Caudate nucleus (tissue), 63 donors: ENCODE measurements at places on chromosomes 2 and 18.

- no peak for DNase-seq
Observed at GRCh38 chr2:207251573-207252192, 85.9 kb upstream of the KLF7 start.

- no peak for DNase-seq
Observed at GRCh38 chr18:46711444-46711863, 45.4 kb downstream of the ST8SIA5 start.

DNA sequence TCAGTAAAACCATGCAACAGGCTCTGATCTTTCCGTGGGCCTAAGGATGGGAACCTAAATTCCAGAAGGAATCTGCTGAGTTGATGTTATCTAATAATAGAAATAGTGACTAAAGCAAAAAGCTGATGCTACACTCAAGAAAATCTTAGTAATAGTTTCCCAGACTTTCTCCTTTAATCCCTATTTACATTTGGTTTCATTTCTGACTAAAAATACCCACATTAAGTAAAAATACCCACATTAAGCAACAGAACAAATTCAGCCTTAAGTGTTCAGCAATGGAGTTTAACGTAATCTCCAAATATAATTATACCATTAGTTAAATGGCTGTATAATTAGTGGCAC lies 50.3 kb downstream of the CCBE1 start:
- DNase-seq = no peak

DNA sequence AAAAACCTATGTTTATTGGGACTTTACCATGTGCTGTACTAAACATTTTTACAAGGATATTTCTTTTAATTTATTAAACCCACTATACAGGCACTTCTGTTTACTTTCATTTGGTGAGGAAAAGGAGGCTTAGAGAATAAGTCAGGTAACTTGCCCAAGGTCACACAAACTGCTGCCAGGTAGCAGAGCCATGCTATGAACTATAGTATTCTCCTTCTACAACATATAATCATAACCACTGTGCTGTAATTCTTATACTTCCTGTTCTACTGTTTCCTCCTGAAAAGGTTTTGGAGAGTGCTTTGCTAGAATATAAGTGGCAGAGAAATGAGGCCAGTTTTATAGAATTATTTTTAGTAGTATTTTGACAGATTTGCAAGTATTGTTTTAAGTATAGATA lies 29.5 kb downstream of the SLC39A10 start:
- DNase-seq = no peak

GRCh38 chr2:99496021-99496420 lies 6.2 kb upstream of the REV1 start:
- DNase-seq = no peak

- DNase-seq = no peak
Observed at GRCh38 chr18:39396168-39396567, 1830.6 kb upstream of the CELF4 start.

- DNase-seq = no peak
Observed at GRCh38 chr2:38440655-38441054, 63.6 kb upstream of the ATL2 start.

- DNase-seq = no peak
Observed at GRCh38 chr18:47754311-47755101, 176.0 kb downstream of the SMAD2 start.

- DNase-seq = no peak
Observed at GRCh38 chr18:79881695-79882094, 69.8 kb downstream of the SLC66A2 start.

GRCh38 chr2:190190507-190191162 lies 128.1 kb upstream of the MSTN start:
- DNase-seq = no peak

DNA sequence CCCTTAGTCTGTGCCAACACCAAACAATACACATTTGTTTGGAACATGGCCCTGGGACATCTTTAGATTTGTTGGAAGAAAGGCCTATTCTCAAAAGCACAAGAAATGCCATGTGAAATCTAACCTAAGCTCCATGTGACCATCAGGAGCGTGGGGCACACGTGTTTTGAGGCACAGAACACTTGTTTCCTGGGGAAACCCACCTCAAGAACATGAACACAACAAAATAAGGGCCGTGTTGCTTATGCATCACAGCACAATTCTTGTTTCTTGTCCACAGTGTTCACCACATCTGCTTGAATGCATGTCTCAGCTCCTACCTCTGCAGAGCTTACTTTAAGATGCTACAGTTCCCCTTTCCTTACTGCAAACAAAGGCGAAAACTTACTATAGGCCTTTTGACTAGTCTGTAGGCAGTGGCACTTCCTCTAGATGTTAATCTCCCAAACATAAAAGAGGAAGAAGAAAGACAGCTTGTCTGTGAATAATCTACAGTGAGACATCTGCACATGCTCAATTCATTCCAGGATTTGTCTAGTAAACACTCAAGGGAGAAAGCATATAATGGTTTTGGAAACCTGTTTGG lies 165.0 kb downstream of the ANKRD44 start:
- no peak for DNase-seq

DNA sequence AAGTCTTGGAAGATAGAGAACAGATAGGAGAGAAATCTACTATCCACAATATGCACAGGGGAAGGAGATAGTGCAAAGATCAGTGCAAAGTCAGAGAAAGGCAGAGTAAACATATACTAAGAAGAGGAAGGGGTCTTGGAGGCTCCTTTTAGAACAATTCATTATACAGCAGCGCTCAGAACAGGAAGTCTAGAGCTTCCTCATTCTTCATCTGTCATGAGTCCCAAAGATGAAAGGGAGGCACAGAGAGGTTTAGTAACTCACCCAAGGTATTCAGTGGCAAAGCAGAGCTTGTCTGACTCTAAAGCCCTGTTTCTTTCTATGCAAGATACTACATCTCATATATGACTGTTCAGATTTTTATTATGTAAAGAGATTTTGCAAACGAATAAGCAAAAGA lies 1.4 kb downstream of the SP110 start:
- no peak for DNase-seq

DNA sequence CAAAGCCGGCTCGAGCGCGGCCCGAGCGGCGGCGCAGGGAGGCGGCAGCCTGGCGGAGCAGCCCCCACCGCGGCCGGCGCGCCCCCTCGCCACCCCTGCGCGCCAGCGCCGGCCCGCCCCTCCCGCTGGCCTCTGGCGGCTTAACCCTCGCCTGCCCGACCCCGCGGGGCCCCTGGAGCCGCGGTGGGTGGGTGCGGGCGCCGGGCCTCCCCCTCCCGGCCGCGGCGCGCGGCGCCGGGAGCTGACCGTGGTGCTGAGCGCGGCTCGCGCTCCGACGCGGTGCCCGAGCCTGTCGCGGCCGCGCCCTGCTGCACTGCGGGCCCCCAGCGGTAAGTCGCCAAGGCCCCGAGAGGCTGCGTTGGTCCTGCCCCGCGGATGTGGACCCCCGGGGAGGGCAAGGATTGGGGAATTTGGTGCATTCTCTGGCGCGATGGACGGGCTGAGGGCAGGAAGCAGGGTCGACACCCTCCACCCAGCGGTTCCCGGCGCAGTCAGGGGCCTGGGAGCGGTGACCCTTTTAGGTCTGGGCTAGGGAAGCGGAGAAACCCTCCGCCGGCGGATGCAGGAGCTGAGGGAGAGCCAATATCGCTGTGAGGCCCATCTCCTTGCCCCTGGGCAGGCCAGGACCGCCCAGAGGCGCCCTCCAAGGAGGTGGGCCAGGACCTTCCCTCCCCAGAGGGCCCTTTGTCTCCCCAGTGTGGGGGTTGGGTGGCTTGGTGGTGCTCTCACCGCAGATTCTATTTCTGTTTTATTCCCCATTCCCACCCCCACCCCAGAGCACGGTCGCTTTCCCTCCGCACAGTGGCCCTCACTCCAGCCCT lies 923 bp downstream of the AMER3 start:
- DNase-seq = peak; percentile 15

- no peak for DNase-seq
Observed at GRCh38 chr18:22549260-22549937, 131.7 kb upstream of the CTAGE1 start.

DNA sequence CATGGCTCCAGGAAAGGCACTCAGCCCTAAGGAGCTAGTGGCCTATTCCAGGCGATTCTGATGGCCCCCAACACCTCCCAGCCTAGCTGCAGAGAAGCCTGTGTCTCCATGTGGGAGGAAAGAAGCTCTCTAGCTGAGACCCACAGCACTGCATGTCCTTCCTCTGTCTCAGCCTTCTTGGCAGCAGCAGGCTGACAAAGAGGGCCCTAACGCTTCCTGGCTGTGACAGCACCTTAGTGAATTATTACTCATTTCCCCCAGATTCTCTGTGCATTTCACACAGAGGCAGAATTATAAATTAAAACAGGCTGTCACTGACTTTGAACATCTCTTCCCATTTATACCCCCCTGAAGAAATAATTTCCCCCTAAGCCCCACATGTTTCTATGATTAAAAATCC lies 206.8 kb downstream of the CLIP4 start:
- DNase-seq = no peak

DNA sequence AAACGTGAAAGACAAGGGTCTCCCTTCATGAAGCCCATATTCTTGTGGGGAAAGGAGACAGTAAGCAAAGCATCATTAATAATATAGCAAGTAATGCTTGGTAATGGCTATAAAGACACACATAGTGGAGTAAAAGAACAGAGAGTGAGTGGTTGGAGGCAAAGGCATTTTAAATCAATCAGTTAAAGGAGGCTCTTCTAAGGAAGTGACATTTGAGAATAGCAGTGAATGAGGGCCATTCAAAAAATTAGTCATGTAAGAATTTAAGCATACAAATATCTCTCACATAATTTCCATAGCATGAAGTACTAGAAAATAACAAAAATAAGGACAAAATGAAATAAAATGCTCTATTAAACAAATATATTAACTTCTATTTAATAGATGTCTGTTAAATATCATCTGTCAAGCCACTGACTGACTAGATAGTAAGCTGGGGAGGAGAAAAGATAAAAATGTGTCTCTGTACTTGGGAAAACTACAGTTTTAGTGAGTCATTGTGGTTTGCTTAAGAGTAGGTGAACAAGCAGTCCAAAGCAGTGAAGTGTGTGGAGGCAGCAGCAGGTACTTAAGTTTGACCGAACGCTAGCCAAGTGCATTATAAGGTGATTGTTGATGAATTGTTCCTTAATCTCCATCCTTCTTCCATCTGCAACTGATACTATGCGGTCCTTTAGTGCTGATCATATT lies 160.1 kb downstream of the PARD3B start:
- DNase-seq = no peak

DNA sequence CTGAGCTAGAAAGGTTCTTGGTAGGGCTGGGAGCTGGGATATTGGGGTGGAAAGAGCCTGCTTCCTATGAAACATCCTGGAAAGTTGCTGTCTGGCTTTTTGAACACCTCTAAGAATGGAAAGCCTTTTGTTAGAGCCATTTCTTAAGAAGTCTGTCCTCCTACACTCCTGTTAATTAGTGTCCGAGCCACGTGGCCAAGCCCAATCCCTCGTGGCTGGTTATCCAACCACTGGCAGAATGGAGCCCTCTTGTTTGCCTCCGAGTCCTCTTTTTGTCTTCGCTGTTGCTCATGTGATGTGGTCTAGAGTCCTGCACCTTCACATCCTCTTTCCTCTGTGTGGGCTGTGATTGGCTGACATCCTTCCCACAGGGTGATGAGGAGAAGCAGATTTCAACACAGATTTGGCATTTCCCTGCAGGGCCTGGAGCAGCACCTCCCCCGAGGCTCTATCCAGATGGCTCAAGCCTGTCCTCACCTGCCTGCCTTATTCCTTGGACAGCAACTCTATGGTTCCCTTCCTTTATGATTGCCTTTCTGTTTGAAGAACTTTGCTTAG lies 8.2 kb upstream of the TOGARAM2 start:
- DNase-seq = no peak
